Fibroblast of the aortic adventitia (primary cell): ENCODE measurements at places on chromosomes 16 and 17. TPM values are rescaled to one million over a fixed set of nuclear protein-coding genes. Genes with fewer than 3 reads are reported as not detected.

GRCh38 chr17:41013181-41013580, 4.3 kb upstream of the KRTAP3-1 start:
- DNase-seq = no peak

GRCh38 chr16:6993544-6993943, 339.1 kb upstream of the RBFOX1 start:
- DNase-seq = no peak

Gene GPRC5C
- total RNA-seq = 0.99 and 24.4 TPM in 2 replicates

GRCh38 chr17:5234645-5235576, at the start of gene SCIMP:
Gene SCIMP, minus strand, starts transcription at chr17:5234860. Its CDS starts 105 bp downstream, at chr17:5234755.
- DNase-seq = no peak

Gene NLRC3
- not detected in 2 replicates for total RNA-seq

- DNase-seq = peak; percentile 5
Measured at GRCh38 chr17:77884019-77884418, 74.5 kb upstream of the TNRC6C start.

Gene CPHXL
- not detected in 2 replicates for total RNA-seq

DNA sequence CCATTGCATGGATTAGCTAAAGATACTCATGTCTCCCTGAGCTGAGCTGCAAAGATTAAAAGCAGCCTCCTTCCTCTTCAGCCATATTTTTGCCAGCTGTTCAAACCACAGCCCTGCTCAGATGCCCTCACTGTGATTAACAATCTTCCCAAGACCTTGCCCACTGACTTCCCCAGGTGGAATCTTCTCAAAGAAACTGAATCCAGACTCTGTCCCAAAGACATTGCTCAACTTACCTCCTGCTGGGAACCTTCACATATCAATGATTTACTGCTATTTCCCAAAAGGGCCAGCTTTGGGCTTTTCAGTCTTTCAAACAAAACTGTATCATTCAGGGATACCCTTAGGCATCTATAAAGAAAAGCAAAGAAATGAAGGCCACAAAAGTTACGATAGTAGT, 9.2 kb downstream of the C17orf67 start:
- no peak for DNase-seq

GRCh38 chr17:15465045-15465701, 2.2 kb downstream of the CDRT4 start:
- DNase-seq = no peak

Gene SLC38A7
- 17.3 and 27.4 TPM in 2 replicates for total RNA-seq

DNA sequence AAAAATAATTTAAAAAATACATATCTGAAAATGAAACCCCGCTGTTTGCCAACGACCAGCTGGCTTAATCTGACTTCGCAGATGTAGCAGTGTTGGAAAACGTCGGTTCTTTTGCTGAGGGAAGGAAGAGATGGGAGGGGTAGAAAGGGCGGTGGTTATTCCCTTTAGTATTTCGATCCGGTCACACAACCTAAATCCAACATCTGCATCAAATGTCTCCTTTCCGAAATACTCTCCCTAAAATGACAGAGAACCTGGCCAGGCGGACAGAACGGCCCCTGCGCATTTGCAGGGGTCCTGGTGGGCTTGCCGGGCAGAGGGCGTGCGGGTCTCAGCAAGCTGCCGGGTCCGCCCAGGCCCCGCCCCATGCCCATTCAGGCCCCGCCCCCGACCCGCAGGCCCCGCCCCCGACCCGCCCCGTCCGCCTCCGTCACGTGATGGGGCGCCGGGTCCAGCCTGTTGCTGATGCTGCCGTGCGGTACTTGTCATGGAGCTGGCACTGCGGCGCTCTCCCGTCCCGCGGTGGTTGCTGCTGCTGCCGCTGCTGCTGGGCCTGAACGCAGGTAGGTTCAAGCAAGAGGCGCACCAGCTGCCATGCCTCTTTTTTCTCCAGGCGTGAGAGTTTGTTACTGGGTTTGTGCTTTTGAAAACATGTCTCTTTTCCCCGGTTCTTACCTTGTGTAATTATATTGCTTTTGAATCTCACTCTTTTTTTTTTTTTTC, at the start of gene SCPEP1:
SCPEP1 (plus strand) TSS at position 459 of the 723 bp plus-strand sequence; CDS start at position 488, 29 bp downstream.
- peak; percentile 72 for DNase-seq

DNA sequence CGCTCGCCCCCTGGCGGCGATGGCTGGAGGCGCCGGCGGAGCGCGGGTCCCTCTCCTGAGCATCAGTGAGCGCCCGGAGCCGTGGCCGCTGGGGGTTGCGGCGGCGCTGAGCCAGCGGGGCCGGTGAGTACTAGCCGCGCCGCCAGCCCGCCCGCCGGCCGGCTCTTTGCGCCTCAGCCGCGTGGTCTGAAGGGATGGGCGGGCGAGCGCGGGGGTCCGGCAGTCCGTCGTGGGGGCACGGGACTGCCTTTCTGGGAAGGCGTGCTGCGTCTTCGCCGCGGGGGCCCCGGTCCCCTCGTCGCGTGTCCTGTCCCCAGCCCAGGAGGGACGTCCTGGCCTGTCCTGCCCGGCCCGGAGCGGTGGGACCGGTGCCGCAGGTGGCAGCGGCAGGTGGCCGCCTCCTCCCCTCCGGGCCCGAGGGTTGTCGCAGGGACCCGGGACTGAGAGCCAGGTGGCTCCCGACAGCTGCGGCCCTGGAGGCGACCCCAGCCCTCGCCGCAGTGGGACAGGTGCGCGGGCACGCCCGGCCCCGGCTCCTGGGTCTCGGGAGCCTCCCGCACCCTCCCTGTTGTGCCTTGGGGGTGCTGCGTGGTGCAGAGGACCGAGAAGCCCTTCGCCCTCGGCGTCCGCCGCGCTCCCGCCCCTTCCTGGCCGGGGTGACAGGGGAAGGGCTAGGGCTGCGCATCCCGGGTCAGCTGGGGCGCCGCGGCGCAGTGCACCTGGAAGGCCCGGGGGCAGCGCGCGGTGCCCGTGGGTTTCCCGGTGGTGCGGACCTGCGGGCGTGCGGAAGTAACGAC, at the start of gene SPECC1:
SPECC1 (plus strand) TSS at position 58 of the 797 bp plus-strand sequence. CDS start 87,293 bp downstream, outside the sequence.
- DNase-seq = peak; percentile 47

DNA sequence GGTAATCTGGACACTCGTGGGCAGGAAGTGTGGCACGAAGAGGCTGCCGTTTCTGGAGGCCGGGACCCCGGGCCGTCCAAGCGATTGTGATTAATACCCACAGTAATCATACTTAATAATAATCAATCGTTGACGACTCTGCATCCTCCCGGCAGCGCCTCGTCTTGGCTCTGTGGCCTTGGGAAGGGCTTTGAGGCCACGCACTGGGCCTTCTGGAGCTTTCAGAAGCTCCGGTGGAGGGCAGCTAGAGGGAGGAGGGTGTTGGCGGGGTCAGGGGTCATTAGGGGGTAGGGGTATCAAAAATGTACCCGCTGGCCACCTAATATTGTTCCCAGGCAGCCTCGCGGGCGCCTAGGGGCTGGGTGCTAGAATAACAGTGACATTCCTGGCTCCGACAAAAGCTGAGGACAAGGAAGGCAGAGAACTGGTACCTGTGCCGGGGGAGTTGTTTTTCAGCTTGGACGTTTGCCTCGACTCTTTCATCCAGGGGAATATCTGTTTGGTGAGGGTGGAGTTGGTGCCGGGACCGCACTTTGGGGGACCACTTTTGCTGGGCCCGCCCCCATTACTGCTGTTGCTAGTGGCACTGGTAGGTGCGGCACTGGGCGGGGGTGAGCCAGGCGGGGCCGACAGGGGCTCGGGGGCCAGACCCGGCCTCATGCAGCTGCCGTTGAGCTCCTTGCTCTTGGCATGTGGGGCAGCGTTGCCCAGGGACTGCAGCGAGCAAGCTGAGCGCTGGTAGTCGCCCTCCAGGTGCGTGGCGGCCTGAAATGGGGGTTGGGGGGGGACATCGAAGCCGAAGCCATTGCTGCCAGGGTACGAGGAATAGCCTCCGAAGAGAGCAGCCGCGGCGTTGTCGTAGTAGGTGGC, 6.9 kb upstream of the HOXB2 start:
- no peak for DNase-seq

DNA sequence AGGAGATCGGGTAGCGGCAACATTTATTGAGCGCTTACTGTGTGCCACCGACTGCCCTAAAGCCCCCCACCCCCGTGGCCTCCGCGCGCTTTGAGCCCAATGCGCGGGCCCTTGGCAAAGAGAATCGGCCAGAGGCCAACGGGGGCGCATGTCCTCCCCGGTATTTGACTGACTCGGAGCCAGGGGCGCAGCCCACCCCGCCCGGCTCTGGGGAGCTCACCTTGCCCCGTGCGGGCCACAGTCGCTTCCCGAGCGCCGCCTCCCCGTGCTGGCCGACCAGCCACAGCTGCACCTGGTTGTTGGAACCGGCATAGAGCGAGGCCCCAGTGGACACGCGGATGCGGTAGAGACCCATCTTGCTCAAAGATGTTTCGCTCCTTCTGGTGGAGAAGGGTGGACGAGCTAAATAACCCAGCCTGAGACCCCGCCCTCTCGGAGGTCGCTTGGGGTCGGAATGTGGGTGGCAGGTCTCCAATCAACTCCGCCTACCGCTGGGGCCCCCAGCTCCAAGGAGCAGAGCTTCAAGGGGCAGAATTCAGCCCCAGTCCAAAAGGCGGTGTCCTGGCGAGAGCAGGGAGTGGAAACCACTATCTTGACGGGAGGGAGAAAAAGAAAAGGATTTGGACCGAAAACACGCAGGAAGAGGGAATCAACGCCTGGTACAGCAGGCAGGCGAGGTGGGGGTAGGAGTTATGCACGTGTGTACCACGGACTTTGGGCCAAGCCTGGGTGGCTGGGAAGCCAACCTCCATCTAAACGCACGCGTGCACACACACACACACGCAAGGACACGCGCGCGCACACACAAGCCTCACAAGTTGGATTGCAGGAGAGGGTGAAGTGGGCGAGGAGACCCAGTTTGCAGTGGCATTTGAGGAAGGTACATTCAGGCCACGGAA, at the start of gene ALOX15:
ALOX15 (minus strand) TSS at position 382 of the 899 bp plus-strand sequence; CDS start at position 355, 27 bp downstream.
- DNase-seq = no peak

- peak; percentile 72 for DNase-seq
Measured at GRCh38 chr17:81967533-81968395, 6.8 kb upstream of the NOTUM start.

Gene SLC12A3
- total RNA-seq = not detected in 2 replicates

GRCh38 chr16:67451704-67452435, 20.9 kb downstream of the HSD11B2 start:
- no peak for DNase-seq

GRCh38 chr16:57000271-57001025, 11.1 kb downstream of the NLRC5 start:
- peak; percentile 92 for DNase-seq

Gene ITGB3
- total RNA-seq = 5.8 and 22.0 TPM in 2 replicates

DNA sequence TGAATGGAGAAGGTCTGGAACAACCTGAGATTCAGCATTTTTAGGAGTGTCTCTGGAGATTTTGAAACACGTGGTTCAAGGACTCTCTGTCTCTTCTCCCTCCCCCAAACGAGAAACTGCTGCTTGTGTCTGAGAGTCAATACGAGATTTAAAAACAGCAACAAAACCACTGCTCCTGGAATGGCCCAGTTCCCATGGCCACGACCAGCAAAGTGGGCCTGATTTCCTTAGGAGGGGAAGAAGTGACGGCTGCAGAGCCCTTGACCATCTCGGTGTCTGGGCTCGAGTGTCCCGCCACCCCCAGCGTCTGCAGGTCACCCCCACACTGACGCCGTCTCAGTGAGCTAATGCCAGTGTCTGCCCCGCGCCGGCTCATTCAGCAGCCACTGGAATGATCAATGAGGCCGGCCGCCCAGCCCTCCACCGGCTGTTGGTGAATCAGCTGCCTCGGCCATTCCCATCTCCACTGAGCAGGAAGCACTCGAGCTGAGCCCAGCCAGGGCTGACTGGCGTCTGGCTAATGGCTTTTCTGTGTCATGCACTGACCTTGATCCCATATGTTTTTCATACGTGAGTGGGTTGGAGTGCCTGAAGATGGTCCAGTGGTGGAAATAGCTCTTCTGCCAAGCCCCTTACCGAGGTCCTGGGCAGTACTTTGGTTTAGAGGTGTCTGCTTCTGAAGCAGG, 151.8 kb downstream of the PITPNC1 start:
- DNase-seq = peak; percentile 81

Gene SSTR5
- not detected in 2 replicates for total RNA-seq

DNA sequence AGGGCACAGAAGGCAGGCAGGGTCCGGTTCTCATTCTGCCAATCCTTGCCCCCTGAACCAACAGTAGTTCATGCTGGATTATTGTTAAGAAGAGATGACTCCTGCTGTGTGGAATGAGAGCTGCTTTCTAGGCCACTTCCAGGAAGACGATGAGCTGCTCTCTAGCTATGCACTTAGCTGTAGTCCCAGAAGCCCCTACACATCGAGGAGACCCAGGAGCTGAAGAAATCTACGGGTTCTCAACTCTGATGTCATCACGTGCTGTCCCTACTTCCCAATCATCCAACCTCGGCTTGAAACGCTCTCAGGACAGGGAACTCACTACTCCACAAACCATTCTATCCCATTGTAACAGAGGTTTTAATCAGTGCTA, 29.0 kb upstream of the EMP2 start:
- DNase-seq = peak; percentile 85

DNA sequence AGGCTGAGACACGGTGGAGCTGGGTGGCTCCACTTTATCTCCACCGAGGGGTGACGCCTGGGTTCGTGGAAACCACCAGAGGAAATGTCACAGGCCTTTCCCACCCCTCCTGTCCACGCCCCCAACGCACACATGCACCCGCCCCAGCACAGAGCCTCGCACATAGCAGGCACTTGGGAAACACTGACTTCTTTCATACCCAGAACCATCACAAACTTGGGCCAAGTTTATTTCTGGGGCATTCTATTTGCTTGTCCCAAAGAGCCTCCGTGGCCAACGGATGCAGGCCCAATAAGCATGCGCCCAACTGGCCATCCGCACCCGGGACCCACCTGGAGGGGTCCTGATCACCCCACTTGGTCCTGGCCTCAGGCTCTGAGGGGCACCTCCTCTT, 3.3 kb downstream of the BCAR1 start:
- no peak for DNase-seq

- no peak for DNase-seq
Measured at GRCh38 chr17:8964801-8965393, 610 bp downstream of the PIK3R5 start.

DNA sequence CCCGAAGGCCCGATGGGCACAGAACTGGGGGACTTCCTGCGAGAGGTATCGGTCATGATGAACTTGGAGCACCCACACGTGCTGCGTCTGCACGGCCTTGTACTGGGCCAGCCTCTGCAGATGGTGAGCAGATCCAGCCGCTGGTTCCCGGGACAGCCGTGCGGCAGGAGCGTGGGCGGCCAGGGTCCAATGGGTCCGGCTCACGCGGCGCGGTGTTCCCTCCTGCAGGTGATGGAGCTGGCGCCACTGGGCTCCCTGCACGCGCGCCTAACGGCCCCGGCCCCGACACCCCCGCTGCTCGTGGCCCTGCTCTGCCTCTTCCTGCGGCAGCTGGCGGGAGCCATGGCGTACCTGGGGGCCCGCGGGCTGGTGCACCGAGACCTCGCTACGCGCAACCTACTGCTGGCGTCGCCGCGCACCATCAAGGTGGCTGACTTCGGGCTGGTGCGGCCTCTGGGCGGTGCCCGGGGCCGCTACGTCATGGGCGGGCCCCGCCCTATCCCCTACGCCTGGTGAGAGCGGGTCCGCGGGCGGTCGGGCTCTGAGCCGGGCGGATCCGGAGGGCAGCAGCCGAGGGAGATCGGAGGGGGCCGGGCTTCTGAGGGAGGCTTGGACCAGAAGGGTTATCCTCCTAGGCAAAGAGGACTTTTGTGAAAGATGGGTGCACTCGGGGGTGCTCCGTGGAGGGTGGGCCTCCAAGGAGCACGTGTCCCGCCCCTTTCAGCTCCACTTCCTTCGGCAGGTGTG, 3.0 kb downstream of the TNK1 start:
- DNase-seq = no peak

- no peak for DNase-seq
Measured at GRCh38 chr17:15346066-15346595, 4.7 kb upstream of the TEKT3 start.
